Stimulated activated naive CD8-positive, alpha-beta T cell treated with anti-CD3 and anti-CD28 coated beads, Interleukin-15, Interleukin-2, amounts not matched to agents 100 U/mL and 50 U/mL, for 24 hours (primary cell): ENCODE measurements at places on chromosomes 6 and 20.

DNA sequence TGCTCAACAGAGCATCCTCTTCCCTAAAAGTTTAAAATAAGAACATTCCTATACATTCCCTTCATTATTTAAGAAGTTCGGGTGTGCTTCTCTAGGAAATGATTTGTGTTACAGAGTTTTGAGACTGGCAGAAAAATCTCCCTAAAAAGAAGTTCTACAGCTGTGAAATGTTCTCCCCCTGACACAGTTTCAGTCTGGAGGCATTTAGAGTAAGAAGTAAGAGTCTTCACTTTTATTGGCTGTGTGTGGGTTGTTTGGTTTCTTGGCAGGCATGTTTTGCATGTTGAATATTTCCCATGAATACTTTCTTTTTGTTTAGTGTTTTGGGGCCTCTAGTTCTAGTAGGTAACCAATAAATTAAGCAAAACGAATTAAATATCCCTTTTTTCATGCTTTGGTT lies 195.9 kb downstream of the TENT5A start:
- no peak for DNase-seq

- no peak for DNase-seq
Observed at GRCh38 chr6:106648651-106649308, 19.4 kb downstream of the QRSL1 start.

- DNase-seq: no peak
Observed at GRCh38 chr6:158020272-158020711, 38.6 kb downstream of the SYNJ2 start.

DNA sequence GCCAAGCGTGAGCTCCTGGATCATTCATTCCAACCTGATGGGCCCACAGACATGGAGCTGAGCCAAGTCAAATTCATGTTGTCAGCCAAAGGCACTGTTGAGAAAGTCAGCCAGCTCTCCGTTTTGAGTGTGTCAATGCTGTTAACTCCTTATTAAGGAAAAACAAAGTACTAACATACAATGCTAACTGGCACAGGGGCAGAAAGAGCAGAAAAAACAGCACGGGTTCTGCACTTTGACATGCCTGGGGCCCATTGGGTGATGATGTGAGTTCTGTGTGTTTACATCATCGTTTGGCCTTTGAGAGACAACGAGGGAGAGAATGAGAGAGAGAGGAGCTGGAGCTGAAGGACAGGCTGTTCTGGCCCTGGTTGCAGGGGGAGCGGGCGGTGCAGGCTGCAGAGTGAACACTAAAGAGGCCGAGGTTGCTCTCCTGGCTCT lies 85.9 kb downstream of the SMOC2 start:
- DNase-seq: no peak

- DNase-seq: peak; percentile 7
Observed at GRCh38 chr6:76026101-76026500, 46.4 kb downstream of the IMPG1 start.

DNA sequence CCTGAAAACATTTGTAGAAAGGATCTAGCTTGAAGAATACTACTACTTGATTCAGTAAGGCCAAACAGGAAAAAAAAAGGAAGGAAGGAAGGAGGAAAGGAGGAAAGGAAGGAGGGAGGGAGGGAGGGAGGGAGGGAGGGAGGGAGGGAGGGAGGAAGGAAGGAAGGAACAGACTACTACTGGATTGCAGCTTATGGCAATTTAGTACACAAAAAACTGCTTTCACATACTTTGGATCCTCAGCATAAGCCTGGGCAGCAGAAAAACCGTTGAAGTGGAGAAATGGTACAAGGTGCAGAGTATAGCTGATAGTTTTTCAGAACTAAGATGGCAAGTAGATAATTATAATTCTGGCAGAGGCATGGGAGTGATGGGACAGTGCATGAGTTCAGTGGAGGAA lies 201.6 kb downstream of the BTBD9 start:
- DNase-seq: no peak

DNA sequence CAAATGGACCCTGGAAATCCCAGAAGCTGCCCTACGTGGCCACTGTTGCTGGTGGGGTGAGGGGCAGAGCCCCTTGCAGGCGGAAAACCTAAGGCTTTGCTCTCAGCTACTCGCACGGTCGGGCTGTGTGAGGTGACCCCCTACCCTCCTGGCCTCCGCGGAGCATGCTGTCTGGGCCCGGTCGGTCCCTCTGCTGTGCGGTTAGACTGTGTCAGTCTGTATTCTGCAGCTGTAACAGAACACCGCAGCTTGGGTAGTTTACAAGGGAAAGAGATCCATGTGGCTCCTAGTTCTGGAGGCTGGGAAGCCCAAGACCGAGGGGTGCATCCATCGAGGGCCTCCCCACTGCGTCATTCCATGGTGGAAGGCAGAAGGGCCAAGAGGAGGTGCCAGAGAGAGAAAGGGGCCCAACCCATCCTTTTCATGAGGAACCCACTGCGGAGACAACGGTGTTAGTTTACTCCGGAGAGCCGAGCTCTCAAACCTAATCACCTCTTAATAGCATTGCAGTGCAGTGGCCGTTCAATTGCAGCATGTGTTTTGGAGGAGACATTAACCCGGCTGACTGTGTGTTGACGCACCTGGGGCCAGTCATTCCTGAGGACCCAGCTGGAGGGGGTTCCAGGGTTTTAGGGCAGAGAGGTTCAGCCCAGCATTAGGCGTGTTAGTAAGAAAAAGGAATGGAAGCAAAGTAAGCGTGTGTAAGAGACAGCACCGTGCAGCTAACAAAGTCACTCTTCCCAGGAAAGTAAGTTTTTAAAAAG lies 18.3 kb downstream of the COL9A3 start:
- no peak for DNase-seq
